H1 (cell line): ENCODE measurements at places on chromosomes 1 and 21. TPM values are rescaled to one million over a fixed set of nuclear protein-coding genes. Genes with fewer than 3 reads are reported as not detected.

DNA sequence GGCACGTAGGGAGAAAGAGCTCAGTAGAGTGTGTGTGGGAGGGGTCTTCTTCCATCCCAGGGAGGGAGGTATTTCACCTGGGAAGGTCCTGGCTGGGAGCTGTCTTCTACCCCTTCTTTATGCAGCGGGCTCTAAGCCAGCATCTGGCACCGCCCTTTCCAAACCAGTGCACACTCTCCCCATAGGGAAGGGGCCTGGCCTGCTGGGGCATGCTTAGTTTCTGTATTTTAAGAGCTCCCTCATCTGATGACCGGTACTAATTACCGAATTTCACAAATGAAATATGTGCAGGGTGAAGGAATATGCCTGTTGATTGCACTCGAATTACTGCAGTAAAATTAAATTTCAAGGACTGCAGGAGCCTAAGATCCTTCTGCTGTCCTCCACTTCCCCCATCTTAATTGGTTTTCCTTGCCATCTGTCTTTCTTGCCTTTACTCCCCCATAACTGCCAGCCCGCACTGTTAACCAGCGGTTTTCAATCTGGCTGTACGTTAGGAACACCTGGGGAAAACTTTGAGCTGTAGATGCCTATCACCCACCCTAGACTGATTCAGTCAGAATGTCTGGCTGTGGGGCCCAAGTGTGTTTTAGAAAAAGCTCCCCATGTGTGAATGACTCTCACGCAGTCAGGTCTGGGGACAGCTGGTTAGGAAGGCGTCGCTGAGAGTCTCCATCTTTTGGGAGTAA is 20.1 kb downstream of the GALNT2 start:
- H3K27ac ChIP-seq = no peak overlapping the region
- DNase-seq = no peak
- no peaks in the 10 kb centered on the region for H3K36me3 ChIP-seq

- H3K36me3 ChIP-seq = no peaks in the 10 kb centered on the region
- H3K27me3 ChIP-seq = peaks cover 61% of the 10 kb centered on the region
- H3K4me1 ChIP-seq = peaks cover 49% of the 10 kb centered on the region
- no peak for DNase-seq
- no peak overlapping the region for H3K27ac ChIP-seq
Measured at GRCh38 chr21:44709426-44710293, 1.7 kb downstream of the TSPEAR start.

DNA sequence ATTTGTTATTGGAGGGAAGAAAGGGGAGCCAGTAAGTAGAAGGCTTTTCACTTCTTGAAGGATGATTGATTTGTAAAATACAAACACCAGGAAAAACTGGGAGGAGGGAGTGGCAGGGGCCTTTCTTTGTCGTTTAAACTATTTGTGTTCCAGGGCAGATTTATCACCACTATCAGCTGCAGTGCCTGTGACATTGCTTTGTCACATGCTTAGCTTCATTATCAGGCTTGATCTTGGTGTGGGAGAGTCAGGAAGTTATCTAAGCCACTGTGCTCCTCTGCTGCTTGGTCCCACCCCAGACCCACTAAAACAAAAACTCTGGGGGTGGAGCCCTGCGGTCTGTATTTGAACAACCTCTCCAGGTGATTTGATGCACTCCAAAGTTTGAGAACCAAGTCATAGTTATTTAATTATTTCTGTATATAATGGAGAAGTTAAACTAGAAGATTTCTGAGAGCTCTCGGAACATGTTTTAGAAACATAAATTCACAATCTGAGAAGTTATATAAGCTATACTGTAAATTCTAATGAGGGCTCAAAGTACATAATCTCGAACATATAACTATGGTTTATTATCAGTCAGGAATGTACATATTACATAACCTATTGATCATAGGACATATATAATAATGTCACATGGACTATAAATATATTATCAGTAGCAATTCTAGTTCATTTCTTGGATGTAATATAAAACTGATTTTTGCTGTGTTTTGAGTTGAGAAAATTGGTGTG is 87.9 kb downstream of the CDC14A start:
- H3K4me1 ChIP-seq = no peaks in the 10 kb centered on the region
- H3K27me3 ChIP-seq = no peaks in the 10 kb centered on the region
- no peak for DNase-seq
- H3K36me3 ChIP-seq = no peaks in the 10 kb centered on the region

GRCh38 chr1:80594013-80594412 is 1206.7 kb upstream of the ADGRL2 start:
- H3K27ac ChIP-seq = no peak overlapping the region
- H3K27me3 ChIP-seq = no peaks in the 10 kb centered on the region
- no peaks in the 10 kb centered on the region for H3K36me3 ChIP-seq
- H3K4me1 ChIP-seq = no peaks in the 10 kb centered on the region

Gene TRIM63
- total RNA-seq = not detected in 2 replicates
